ENCODE measurements at places on chromosomes 6 and 20.
A peak's percentile ranks its signal among the peaks of the same experiment; 100 is the strongest.

DNA sequence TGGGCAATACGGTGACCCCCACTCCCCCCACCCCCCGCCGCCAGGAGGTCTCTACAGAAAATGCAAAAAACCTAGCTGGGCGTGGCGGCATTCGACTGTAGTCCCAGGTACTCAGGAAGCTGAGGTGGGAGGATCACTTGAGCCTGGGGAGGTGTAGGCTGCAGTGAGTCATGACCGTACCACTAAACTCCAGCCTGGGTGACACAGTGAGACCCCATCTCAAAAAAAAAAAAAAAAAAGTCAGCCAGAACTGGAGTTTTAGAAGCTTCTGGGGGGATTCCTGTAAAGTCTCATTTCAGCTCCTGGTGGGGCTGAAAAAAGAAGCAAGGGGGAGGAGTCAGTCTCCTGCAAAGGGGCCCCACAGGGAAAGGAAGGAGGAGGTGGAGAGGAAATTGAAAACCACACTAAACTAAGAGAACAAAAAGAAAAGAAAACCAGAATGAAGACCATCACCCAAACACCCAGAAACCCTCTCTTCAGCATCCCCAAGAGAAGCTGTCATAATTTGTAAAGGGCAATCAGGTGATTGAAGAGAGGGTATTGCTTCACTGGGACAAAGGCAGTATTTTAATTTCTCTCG is 50.4 kb downstream of the NOL4L start:
- no peak for DNase-seq

GRCh38 chr6:44289726-44290260 is 19.5 kb downstream of the TMEM151B start:
- no peak for DNase-seq

DNA sequence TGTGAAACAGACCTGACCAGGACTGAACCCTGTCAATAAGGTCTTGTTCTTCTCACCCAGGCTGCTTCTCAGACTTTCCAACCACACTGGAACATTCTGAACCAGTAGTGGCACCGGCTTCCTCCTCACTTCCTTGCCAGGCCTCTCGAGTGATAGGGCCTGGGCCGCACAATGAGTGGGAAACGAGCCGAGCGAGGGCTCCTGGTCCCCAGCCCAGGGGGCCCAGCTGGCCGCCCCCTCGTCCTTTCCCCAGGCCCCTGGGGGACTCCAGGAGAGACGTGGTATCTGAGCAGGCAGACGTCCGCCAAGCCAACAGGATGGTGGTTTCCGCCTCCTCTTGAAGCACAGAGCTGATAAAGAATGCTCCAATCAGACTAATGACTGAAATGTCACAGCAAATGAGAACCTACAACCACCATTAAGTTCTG is 117.9 kb downstream of the GMDS start:
- peak; percentile 83 for DNase-seq

DNA sequence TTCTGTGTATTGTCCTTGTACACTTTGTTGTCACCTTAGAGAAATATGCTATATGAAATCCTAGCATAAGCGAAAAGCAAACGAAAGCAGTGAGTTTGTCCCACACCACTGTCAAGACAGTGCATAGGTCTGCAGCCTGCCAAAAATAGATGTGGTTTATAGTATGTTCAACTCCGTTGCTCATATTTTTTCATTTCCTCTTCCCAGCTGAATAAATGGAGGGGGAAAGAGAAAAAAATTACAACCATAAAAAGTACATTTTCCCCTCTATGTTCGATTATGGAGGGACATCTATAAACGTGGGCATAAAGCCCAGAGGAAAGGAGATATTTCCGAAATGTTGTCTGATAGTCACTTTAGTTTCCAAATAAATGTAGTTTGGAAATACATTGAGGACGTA is 25.8 kb downstream of the PRL start:
- peak; percentile 1 for DNase-seq

GRCh38 chr20:50272724-50273446 is 82.3 kb downstream of the CEBPB start:
- no peak for DNase-seq

DNA sequence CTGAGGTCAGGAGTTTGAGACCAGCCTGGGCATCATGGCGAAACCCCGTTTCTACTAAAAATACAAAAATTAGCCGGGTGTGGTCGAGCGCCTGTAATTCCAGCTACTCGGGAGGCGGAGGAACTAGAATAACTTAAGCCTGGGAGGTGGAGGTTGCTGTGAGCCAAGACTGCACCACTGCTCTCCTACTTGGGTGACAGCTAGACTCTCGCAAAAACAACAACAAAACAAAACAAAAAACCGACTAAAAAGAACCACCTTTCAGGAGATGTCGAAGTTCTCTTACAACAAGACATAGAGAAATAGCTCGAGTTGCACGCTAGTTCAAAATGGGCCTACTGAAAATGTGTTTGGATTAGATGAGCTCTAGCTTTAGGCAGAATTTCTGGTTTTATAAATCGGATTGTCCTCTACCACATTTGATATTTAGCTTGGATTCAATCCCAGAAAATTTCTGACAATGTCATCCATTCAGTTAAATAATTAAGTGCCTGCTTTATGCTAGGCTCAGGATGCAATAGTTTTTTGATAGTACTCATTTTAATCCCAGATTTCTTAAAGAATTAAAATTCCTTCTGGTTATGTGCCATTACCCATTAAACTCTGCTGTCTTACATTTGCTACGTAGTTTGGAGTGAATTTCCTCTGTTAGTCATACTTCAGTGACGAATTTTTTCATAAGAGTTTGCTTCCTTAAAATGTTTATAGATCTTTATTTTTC is 137.5 kb upstream of the SHLD1 start:
- DNase-seq: no peak

DNA sequence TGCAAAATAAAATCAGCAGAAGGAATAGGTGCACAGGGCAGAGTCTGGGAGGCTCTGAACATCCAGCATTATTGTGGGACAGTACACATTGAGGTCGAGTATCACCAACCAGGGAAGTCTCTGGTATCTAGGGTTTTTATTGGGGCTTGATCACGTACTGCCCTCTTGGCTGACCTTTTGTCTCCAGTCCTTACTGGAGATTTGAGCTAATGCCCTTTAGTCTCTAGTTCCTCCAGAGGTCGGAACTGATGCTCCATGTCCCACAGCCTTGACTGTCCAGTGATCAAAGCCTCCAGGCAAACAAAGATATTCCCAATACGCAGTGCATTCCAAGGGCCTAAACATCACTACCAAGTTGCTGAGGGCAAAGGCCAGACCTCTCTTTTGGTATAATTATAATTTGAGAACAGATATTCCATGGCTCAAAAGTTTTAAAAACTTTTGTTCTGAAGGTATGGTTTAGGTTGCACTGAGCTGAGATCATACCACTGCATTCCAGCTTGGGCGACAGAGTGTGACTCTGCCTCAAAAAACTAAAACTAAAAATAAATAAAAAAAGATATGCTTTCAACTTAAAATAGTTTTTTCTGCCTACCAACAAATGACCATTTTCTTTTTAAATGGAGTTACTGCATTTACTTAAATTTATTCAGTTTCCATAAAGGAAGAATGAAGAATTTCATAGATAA is 56.9 kb upstream of the DYNLRB1 start:
- no peak for DNase-seq

DNA sequence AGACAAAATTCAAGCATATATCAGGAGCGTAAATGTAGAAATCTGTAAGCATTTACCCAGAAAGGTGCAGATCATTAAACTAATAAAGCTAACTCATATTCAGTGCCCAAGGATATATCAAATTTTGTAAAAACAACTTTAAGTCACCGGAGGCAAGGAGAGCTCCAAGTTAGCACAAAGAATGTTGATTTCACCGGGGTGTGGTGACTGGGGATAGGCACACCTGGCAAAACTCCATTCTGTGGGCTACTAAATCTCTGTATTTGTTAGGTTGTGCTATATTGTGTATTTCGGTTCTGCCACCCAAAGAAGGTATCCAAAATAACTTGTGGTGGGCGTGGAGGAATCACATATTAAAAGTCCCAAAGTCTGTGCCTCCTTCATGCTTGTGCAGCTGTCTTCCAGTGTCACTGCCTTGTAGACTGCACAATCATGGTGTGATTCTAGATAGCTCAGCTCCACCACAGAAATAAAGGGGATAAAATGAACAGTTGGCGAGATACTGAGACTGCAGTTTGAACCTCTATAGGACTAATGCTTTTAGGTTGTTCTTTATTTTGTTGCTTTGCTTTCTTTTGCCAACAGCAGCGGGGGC is 111.6 kb downstream of the GMDS start:
- DNase-seq: no peak

- DNase-seq: no peak
Measured at GRCh38 chr6:3403238-3404173, 53.3 kb downstream of the SLC22A23 start.

GRCh38 chr6:119446609-119447008 is 97.0 kb upstream of the MAN1A1 start:
- DNase-seq: no peak

- DNase-seq: no peak
Measured at GRCh38 chr20:36490191-36490590, 51.1 kb upstream of the MYL9 start.

DNA sequence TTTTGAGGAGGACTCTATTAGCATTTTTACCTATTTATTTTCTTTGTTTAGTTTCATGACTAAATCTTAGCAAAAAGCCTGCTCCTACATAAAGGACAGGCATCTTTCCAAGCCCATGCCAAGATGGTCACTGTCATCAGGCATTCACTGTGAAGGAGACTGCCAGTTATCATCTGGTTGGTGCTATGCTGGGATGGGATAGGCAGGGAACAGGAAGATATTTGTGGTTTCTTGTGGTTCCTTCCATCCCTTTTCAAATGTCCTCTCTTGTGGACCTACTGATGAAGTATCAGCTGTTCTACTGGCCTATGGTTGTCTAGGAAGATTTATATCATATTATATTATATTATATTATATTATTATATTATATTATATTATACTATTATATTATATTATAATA is 107.0 kb downstream of the MCHR2 start:
- DNase-seq: no peak

GRCh38 chr6:128417698-128418097 is 102.7 kb downstream of the PTPRK start:
- no peak for DNase-seq

DNA sequence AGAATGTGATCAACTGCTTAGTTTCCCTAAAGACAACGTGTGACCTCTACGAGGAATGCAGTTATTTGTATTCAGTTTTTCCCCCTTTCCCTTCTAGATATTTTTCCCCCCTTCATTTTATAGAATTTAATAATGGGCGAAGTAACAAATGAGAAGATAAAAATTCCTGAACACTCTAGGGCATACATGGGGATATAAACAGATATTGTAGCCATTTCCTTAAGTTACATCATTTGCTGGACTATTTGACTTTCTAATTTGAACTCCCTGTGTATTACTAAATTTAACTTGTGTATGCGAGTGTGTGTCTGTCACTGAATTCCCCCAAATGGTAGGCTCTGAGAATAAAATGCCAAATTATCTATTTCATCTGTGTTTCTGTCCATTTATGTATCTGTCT is 99.0 kb upstream of the ZFP64 start:
- no peak for DNase-seq

GRCh38 chr20:53907968-53908751 is 162.2 kb downstream of the BCAS1 start:
- no peak for DNase-seq

DNA sequence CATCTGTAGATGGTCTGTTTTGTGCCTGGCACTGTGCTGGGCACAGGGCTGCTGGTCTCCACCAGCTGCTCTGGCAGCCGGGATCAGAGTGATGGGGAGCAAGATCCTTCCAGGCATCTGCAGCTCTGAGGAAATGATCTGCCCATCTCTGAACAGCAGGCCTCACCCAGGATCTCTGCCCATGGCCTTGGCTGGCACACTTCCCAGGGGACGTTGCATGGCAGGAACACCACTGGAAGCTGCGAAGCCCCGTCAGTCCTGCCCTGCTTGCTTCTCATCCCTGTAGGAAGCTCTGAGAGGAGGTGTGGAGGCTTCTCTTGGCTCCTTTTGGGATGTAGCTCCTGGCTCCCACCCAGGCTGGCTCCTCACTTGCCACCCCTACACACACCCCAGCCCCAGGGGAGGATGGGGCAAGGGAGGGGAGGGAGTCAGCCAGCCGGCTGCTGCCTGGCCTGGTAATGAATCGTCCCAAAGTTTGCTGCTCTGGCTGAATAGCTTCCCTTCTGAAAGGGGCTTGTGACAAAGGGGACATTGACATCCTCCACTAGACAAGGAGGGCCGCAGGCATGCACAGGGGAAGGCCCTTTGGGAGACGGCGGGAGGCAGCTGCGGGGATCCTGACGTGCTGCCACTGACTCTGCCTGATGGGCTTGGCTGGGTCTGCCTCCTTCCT is 108.9 kb downstream of the VEGFA start:
- DNase-seq: no peak

DNA sequence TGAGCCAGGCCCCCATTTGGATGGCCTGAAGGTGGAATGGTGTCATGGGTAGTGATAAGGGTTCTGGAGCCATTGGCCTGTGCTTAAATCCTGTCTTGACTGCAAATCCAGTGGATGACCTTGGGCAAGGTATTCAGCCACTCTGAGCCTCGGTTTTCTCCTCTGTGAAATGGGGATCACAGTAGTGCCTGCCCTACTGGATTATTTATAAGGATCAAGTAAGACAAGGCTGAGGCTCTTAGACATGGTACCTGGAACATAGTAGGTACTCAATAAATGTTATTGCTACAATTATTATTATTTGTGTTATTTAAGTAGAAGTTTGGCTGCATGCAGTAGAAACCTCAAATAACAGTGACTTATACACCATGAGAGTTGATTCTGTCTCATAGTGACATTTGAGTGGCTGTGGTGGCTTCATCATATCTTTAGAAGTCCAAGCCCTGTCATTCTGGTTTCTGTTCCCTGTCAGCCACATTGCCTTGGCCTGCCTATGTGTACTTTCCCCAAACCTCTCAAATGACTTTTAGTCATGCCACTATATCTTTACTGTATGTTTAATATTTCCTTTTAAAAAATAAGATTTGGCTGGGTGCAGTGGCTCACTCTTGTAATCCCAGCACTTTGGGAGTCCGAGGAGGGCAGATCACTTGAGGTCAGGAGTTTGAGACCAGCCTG is 37.6 kb upstream of the CHMP4B start:
- DNase-seq: peak; percentile 70

DNA sequence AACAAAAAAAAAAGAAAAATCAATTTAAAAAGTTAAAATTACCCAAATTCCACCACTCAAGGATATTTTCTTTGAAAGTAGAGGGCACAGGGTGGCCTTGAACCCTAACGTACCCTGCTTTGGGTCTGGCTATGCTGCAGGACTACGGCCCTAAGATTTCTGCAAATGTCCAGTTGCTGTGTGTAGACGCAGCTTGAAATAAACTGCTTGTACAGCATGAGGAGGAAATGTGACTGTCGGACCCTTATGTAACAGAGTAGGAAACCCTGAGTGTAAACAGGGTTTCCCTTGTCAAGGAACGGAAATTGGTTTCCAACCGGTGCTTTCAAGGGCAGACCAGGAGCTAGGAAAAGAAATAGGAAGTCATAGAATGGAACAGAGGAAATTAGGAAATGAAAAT is 60.7 kb upstream of the SHLD1 start:
- DNase-seq: no peak

GRCh38 chr6:109009236-109009961 is 85.2 kb downstream of the SESN1 start:
- peak; percentile 79 for DNase-seq

GRCh38 chr20:62304331-62305148 is 1.7 kb downstream of the ADRM1 start:
- no peak for DNase-seq

Data from stimulated activated naive B cell treated with anti-CD40 and anti-IgM and Interleukin-4, amounts not matched to agents 10 μg/mL and 1 μg/mL and 100 μg/mL, for 72 hours (primary cell).